ENCODE measurements at places on chromosomes 11 and 22.
A peak's percentile ranks its signal among the peaks of the same experiment; 100 is the strongest.

DNA sequence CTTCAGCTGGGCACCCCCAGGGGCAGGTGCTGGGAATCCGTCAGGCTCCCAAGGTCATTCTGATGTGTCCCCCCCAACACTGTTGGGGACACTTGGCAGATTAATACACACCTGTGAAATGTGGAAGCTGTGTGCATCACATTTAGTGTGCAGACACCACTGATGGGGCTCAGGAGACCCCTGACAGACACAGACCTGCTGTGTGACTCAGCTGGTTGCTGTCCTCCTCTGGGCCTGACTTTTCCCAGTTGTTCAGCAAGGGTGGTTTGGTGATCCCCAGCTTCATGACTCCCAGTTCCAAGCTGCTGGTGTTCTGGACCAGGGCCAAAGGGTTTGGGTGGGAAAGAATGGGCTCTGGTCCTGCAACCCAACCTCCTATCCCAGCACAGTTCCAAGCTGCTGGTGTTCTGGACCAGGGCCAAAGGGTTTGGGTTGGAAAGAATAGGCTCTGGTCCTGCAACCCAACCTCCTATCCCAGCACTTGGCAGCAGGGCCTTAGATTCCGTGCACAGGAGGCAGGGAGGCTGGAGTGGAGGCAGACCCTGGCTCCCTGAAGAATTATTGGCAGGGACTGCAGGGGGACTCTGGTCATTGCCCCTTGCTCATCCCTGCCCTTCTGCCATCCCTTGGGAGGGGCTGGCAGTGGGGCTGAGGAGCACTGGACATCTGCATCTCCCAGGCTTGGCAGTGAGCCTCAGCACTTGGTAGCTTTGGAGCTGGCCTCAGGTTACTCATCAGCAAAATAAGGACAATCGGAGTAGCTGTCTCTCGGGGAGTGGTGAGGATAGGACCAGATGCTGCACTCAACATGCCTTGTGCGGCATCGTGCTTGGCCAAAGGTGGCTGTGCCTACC, 8.4 kb upstream of the OMP start:
- no peak for DNase-seq

DNA sequence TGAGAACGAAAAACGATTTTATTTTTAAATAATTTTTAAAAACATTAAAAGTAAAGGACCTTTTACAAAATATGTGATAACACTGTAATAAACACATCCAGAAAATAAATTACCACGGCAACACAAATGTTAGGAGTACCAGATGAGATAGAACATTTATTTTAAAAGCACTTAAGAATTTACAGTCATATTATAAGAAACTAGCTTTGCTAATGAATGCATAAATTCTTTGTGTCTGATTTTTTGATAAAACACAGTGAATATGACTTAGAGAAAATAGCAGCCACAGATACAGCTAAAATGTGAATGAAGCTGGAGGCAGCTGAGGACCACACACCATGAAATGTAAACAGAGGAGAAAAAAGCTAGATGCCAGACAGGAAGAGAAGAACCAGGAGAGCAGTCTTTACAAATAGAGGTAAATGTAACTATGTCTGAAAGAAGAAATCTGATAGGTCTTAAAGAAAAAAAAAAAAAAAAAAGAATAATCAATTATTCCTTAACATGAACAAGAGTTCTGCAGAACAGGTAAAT, 14.6 kb downstream of the CCDC34 start:
- no peak for DNase-seq

- DNase-seq: no peak
Observed at GRCh38 chr11:8809939-8810539, 101.0 kb upstream of the AKIP1 start.

DNA sequence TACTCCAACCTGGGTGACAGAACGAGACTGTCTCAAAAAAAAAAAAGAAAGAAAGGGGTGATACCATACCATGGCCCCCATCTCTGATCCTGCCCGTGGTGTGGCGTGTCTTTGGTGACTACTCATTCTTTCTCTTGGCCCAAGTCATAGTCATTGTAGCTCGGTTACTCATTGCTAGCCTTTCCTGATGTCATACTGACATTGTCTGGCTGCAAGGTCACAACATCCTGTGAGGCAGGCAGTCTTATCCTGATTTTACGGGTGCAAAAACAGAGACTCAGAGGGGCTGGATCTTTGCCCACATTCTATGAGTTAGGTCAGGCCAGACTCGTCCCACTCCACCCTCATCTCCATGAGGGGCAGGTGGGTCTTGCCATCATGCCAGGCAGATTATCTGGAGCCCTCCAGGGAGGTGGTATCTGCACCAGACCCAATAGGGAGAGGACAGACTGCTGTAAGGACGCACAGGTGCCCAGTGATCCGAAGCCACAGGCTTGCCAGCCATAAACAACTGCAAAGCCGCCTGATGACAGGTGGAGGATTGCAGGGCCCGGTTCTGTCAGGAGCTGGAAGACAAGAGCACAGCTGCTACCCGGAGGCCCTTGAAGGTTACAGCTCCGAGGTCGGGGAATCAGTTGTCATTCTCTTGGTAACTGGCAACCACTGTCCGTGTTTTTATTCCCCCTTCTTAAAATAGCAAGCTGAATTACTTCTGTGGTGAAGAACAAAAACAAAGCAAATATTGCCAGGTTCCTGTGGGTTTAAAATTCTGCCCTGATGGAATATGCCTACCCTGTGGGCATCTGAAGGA, 13.8 kb downstream of the TOM1 start:
- no peak for DNase-seq

- DNase-seq: no peak
Observed at GRCh38 chr11:97938789-97939188, 1082.0 kb upstream of the CNTN5 start.

DNA sequence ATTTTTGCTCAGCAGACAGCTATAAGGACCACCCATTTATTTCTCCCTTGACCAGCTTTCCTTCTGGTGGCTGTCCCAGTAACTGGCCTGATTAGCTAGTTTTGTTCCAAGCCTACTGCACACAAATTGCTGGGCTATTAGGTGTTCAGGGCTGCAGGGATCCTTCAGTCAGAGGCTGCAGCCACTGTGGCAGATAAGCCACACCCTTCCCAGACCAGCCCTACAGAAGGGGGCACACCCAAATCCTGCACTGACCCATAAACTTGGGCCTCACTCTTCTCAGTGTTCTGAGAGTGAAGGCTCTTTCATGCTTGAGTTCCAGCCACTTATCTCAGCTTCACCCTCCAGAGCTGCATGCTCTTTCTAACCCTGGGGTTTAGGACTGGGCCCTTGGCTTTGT, 200.0 kb downstream of the AASDHPPT start:
- DNase-seq: no peak

GRCh38 chr11:6200975-6201374, 2.0 kb downstream of the OR52W1 start:
- DNase-seq: no peak

- DNase-seq: no peak
Observed at GRCh38 chr11:64163951-64164350, 2.0 kb downstream of the MACROD1 start.

DNA sequence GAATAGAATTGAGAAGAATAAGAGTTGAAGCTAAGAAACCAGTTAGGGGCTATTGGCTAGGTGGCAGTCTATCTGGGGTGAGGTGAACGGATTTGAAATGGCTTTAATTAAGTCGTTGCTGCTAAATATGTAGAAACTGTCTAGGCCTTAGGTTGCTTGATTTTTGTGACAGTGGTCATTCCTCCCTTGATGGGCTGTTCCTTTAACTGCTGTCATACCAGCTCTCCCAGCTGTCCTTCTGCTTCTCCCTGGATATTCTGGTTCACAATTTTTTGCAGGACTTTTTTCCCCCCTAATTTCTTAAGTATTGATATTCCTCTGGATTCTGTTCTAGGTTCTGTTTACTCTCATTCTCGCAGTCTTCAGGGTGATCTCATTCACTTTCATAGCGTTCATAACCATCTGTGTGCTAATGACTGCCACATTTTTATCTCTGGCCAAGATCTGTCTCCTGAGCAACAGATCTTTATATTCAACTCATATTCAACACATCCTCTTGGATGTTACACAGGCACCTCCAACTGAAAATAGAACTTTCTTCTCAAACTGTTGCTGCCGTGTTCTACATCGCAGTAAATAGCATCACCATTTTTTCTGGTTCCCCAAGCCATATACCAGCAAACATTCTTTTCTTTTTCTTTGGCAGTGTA, 134.1 kb downstream of the UVRAG start:
- DNase-seq: no peak

GRCh38 chr11:75523811-75524664, 1.7 kb downstream of the GDPD5 start:
- DNase-seq: no peak

GRCh38 chr11:121448431-121448941, 3.6 kb upstream of the SORL1 start:
- DNase-seq: no peak

DNA sequence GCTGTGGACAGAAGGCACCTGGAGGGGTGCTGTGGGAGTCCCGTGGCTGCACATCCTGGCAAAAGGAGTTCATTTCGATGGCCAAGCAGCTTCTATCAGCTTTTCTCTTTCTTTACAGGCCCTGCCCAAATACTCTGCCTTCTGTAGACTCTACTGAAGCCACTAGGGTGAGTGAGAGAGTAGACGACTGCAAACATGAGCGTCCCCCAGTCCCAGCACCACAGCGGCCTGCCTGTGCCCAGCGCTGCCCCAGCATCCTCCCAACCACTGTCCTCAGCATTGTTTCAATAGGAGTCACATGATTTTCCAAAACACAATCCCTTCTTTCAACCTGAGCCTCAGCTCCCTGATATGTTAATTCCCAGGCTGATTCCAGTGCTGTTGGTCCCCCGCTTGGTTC, 110.0 kb downstream of the KIRREL3 start:
- no peak for DNase-seq

GRCh38 chr22:49247194-49247924, 580.3 kb downstream of the BRD1 start:
- DNase-seq: no peak

DNA sequence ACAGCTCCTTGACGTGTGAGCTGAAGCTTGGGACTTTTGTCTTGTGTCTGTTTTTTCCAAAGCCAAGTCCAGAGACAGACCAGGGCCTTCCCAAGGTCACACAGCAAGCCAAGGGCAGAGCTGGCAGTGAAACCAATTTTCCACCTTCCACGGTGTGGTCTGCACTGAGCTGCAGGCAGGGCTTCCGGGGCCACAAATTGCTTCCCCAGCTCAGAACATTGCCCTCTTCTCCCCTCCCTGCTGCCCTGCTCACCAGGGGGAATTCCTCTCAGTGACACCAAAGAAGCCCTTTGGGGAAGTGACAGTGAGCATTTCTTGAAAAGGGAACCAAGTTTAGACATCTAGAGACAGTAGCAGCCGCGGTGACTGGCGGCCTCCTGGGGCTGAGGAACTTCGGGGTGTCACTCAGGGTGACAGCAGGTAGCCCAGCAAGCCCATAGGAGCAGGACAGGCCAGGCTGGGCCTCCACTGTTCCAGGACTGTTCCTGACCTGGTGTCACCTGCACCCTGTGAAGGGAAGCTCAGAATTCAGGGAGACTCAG, 9.2 kb downstream of the FXYD2 start:
- peak; percentile 56 for DNase-seq

- peak; percentile 16 for DNase-seq
Observed at GRCh38 chr22:38570779-38571364, 889 bp upstream of the DMC1 start.

GRCh38 chr11:69674267-69674885, 777 bp downstream of the LTO1 start:
- DNase-seq: no peak

DNA sequence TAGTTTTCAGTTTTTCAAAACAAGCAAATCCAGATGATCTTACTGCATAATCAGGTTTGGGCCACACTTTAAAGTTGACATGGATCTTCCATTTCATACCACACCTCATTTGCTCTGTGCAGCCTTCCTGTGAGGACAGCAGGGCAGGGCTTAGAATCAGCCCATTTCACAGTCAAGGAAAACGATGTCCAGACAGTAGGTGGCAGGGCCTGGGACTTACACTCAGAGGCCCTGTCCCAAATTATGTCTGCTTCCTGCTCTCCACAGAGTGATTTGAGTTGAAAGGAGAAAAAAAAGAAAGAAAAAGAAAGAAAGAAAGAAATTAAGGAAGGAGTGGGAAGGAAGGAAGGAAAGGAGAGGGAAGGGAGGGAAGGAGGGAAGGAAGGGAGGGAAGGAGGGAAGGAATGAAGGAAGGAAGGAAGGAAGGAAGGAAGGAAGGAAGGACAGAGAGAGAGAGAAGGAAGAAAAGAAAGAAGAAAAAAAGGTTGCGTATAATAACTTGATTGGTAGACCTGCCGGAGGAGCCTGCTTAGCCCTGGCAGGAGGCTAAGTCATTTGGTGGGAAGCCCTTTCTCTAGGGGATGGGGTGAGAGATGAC, 23.6 kb downstream of the TSKU start:
- no peak for DNase-seq

DNA sequence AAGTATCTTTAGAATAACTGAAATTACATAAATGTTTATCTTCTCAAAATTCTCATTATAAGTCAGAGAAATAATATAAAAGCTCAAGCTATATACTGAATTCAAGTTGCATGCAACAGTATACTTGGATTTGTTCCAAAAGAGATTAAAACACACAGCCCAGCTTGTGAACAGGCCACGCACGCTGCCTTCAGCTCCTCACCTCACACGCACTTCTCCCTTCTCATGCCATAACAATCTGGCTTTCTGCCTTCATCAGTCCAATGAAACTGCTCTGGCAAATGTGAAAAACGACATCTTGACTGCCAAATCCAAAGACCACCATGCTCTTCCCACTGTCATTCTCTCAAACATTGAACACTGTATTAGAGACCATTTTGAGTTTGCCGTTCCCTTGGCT, 22.1 kb downstream of the ATP6V1E1 start:
- no peak for DNase-seq

DNA sequence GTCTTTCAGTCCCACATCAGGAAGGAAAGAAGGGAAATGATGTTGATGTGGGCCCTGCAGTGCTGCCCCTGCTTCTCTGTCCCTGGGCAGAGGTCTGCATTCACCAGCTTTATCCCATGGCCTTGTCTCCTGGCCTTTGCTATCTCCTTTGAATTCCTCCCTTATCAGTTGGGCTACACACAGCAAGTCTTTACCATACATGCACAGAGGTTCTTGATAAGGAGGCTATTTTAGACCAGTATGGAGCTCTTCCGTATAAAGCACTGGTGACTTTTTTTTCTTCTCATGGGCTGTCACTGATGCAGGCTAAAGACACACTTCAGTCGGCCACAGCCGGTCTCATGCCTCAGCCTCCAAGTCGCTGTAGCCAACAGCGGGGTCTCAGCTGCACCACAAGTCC, 20.2 kb downstream of the MYO18B start:
- DNase-seq: no peak

- DNase-seq: peak; percentile 75
Observed at GRCh38 chr11:61477727-61478148, 30.8 kb upstream of the LRRC10B start.

- no peak for DNase-seq
Observed at GRCh38 chr11:79026803-79027445, 413.9 kb downstream of the TENM4 start.

DNA sequence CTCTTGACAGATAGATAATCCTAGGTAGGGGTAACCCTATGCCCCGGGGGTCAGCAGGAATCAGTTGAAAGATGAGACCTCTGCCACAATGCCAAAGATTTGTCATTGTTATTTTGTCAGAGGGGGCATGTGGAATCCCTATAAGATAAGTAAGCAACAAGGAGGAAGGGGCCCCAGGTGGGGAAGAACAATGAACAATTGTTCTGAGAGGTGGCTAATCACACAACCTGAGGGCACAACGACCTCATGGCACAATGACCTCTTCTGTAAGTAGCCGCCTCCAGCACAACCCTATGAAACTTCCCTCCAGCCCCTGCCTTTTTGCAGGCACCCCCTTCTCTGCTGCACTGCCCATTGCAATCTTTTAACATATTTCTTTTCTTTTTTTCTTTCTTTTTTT, 11.8 kb upstream of the FBLN1 start:
- DNase-seq: no peak
